Fibroblast of skin of right quadriceps (primary cell): ENCODE measurements at places on chromosomes 2 and 18.

- no peak for DNase-seq
These were observed 27.2 kb downstream of the ITGA6 start for GRCh38 chr2:172454404-172455120.

GRCh38 chr18:40930211-40930882 lies 1024.7 kb upstream of the PIK3C3 start:
- DNase-seq, result no peak

DNA sequence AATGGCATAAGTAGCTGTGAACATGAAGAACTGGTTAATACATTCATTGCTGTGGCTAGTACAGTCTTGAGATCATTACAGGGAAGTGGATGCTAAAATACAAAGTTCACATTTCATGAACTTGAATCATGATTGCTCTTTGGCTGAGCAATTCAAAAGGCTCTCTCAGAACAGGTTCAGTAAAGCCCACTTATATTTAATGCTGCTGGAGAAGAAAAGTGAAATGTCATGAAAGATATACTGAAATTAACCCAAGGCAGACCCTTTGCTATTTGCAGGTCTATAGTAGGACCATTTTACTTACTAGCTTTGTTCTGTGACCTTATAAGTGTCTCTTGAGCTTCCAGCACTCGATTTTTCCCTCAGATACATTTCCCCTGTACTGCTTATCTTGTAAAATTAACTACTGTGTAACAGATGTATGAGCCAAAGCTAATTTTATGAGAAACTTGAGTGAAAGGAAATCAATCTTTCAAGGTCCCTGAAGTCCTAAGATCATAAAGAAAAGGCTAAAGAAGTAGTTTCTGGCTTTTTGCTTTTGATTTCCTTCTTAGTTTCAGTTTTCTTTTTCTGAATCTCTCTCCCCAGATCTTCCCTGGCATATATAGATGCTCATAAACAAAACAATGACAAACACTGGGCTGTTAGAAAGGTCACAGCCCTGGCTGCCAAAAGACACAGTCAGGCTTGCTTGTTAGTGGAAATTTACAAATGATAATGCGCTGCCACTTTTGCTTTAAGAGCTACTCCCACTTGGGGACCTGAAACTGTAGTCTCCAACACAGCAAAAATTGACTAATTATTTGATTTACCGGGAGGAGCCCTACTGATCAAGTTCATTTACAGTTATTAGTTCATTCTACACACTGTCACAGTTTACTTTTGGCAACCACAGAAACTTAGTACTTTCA lies 132.7 kb upstream of the XPO1 start:
- DNase-seq, result no peak

DNA sequence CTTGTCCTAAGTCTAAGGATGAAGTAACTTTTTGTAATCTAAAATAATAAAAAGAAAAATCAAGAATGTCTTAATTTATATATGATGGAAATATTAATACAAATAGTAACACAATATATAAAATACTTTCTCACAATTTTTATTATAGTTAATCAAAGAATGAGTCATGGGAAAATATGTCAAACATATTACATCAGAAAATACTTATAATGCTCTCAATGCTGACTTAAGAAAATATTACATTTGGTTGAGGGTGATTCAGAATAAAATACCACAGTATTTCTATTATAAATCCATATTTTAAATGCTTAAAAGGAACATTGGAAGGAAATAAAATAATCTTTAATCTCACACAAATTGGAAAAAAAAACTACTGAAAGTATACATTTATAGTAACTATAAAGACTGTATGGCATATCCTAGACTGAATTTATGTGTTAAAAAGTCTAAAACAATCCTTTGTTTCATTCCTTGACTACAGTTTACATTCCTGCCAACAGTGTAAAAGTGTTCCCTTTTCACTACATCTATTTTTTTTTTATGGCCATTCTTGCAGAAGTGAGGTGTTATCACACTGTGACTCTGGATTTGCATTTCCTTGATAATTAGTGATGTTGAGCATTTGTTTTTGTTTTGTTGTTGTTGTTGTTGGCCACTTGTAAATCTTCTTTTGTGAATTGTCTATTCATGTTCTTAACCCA lies 1573.5 kb upstream of the ACVR2A start:
- peak; percentile 15 for DNase-seq

GRCh38 chr2:38146275-38146906 lies 70.4 kb upstream of the CYP1B1 start:
- peak; percentile 91 for DNase-seq

DNA sequence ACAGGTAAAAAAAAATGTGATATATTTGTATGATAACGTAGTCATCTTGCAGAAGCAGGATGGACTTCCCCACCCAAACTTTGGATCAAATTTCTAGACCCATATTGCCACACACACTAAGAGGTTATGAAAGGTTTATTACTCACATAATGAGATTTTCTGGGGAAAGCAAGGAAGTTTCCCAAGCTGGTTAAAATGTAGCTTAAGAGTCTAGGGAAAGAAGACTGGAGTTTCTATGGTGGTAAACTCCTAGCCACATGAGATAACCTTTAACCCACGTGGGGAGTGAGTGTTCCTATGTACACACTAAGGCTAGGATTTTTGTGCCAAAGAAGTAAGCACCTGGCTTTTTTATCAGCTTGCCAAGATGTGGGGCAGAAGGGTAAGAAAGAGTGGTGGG lies 335.7 kb upstream of the UBE2E3 start:
- DNase-seq, result peak; percentile 65

DNA sequence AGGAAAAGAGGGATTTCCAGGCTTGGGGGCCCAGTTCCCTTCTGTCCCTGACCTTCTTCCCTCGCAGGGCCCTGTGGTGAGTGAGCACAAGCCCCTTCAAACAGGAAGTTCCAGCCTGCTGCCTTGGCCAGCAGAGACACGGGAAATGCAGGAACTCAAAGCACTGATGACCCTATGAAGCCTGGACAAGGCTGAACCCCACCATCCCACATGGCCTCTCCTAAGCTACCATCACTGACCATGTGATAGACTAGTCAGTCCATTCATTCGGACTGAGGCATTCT lies 196.4 kb downstream of the TNS1 start:
- no peak for DNase-seq

DNA sequence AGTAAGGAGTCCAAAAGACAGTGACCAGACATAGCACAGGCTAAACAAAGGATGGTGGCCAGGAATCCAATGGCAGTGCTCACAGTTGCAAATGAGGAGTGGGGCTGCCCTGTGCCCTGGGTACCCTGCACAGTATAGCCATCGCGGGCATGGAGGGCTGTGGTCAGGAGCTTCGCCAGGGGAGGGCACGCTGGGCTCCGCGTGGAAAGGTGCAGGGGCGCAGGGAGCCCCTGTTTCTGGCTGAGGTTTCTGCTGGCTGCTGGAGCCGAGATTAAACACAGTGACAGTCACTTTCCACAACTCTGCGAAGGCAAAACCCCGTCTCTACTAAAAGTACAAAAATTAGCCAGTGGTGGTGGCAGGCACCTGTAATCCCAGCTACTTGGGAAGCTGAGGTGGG lies 194.7 kb downstream of the GALR1 start:
- DNase-seq, result no peak

DNA sequence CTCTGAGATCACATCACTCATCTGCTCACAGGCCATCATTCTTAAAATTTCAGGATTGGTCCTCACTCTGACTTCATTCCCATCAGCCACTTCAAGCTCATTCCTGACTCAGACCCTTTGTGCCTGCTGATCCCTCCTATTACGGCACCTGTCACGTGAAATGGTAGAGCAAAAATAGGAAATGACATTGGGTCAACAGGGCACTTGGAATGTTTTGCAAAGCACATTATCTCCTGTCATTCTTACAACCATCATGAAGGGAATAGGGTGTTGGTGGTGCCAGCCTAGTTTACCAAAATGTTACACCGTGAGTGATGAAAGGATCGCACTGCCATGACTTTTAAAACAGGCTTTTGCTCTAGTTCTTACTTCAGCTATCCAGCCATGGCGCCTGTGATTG lies 61.1 kb downstream of the EIF5B start:
- no peak for DNase-seq

- no peak for DNase-seq
These were observed 22.7 kb downstream of the MPPE1 start for GRCh38 chr18:11885278-11885947.

- DNase-seq, result no peak
These were observed 7.4 kb upstream of the TEX261 start for GRCh38 chr2:71001981-71002570.

DNA sequence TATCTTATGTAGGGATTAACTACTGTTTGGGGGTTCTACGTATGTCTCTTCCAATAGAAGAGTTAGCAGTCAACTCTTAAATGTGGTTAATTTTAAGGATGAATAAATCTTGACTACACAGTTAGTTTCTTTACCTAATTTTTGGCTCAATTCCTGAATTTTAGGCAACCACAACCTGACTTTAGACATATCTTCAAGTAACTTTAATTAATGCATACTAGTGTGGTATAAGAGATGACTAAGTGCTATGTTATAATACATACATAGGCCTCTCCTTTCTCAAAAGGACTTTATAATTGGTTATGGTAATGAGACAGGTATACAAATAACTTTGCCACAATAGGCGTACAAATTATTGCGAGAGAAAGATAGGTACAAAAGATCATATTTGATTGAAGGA lies 312.0 kb downstream of the IRS1 start:
- DNase-seq, result no peak

DNA sequence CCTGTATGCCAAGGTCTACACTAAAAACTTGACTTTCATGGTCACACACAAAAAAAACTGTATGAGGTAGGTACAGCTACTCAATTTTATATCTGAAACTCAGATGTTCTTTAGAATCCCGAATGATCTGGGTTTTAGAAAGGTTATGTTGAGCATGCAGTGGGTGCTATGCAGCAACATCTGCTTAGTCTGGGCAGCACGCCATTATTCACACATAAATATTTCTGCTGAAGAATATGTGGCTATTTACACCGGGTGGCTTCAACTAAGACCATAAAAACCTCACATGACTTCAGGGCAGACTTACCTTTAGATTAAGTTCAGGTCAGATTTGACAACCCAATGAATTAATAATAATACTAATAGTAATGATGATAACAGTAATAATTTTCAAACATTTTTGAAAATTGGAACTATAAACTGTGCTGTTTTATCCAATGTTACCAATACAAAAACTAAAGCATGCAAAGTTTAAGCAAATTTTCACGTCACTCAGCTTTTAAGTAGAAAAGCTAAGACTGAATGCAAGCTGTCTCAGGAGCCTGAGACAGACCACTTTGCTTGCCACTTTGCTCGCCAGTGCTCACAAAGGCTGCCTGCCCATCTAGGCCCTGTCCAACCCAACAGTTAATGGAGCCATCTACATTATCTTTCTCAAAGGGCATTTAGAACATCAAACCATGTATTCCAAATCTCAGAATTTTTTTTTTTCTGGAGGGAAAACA lies 292.0 kb downstream of the CNTNAP5 start:
- no peak for DNase-seq

- DNase-seq, result no peak
These were observed 325.4 kb downstream of the ERBB4 start for GRCh38 chr2:212213191-212213590.

DNA sequence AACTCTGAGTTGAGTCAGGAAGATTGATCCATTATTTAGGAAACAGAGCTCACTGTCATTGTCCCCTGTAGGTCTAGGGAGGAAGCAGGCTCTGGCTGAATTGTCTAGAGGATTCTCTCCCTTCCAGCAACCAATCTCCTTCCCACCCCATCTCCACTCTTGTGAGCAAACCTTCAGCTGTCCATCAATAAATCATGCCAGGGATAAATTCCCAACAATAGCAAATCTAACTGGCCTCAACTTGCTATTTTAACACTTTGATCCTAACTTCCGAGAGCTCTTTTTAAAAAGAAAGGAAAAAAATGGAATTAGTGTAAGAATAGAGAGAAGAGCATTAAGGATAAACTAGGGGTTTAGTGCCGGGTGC lies 53.5 kb downstream of the ATP8B1 start:
- no peak for DNase-seq

- no peak for DNase-seq
These were observed 104.2 kb upstream of the SPRED2 start for GRCh38 chr2:65536596-65536995.

- DNase-seq, result no peak
These were observed 253.2 kb upstream of the SP5 start for GRCh38 chr2:170461889-170462288.

DNA sequence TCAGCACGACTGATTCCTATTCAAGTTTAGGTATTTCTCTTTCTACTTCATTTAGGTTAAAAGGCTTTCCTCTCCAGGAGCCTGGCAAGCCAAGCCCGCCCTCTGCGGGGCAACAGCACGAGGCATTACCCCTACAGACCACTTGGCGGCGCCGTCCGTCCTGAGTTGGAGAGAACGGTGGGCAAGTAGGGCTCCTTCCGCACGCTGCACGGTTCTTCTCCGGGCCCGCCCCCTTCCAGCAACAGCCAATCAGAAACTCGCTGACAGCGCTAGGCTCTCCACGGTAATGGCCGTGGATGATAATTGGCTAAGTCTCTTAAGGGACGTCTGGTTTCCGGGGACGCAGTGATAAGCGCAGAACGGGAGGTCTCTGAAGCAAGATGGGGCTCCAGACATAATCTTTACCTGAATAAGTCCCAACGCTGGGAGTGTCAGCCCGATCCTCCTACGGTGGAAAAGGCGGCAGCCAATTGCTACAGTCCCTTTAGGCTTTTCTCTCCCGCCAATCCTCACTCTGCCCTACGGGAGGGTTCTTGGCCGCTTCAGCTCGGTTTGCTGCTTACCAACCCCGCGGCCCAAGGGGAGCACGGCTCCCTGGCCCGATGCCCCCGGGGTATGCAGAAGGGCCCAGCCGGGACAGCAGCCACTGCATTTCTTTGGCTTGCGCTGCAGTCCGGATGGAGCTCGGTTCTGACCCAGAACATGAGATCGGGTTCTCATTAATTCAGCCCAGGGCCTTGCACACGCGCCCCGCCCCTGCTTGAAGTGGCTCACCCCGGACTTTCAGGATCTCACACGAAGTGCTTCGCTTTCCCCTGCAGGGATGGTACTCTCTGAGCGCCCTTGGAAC lies 206.9 kb upstream of the PKDCC start:
- DNase-seq, result peak; percentile 97

- peak; percentile 62 for DNase-seq
These were observed 35.4 kb downstream of the ANKRD29 start for GRCh38 chr18:23627321-23627720.

- no peak for DNase-seq
These were observed 108.5 kb upstream of the COL3A1 start for GRCh38 chr2:188865681-188866080.

- DNase-seq, result no peak
These were observed 132.1 kb downstream of the WDSUB1 start for GRCh38 chr2:159154366-159154765.

DNA sequence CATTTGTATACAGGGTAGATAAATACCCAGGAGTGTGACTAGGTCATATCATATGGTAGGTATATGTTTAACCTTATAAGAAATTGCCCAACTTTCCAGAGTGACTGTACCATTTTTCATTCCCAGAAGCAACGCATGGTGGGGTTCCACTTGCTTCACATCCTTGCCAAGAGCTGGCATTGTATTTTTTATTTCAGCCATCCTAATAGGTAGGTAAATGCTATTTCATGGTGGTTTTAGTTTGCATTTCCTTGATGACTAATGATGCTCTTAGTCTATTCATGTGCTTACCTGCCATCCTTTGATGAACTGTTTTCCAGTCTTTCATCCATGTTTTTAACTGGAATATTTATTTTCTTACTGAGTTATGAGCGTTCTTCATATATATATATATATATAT lies 51.9 kb downstream of the MAP4K3 start:
- no peak for DNase-seq
